ENCODE measurements at places on chromosomes 1 and 21. TPM values are rescaled to one million over a fixed set of nuclear protein-coding genes. Genes with fewer than 3 reads are reported as not detected.
A peak's percentile ranks its signal among the peaks of the same experiment; 100 is the strongest.

DNA sequence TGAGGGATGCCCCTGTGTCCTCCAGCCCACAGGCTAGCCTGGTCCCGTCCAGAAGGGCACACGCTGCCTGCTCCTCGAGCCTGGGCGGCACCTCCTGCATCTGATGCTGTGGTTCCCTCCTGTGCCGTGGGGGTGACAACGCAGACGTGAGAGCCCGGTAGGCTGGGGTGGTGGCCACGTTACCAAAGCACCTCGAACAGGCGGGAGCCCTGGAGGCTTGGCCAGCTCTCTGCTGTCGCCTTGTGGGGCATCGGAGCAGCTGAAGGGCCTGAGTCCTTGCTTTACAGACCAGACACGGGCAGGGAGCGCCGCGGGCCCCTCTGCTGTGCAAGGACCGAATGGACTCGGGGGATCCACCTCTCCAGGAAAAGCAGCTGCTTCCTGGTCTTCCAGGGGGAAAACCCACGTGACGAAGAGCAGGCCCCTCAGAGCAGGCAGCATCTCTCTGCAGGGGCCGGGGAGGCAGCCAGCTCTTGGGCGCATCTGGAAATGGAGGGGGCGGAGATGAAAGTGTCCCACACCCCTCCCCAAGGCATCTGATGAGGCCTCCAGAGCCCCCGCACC, 133.3 kb downstream of the NPHP4 start:
- peak; percentile 30 for DNase-seq

The HNRNPCL2 gene
- not detected for total RNA-seq

DNA sequence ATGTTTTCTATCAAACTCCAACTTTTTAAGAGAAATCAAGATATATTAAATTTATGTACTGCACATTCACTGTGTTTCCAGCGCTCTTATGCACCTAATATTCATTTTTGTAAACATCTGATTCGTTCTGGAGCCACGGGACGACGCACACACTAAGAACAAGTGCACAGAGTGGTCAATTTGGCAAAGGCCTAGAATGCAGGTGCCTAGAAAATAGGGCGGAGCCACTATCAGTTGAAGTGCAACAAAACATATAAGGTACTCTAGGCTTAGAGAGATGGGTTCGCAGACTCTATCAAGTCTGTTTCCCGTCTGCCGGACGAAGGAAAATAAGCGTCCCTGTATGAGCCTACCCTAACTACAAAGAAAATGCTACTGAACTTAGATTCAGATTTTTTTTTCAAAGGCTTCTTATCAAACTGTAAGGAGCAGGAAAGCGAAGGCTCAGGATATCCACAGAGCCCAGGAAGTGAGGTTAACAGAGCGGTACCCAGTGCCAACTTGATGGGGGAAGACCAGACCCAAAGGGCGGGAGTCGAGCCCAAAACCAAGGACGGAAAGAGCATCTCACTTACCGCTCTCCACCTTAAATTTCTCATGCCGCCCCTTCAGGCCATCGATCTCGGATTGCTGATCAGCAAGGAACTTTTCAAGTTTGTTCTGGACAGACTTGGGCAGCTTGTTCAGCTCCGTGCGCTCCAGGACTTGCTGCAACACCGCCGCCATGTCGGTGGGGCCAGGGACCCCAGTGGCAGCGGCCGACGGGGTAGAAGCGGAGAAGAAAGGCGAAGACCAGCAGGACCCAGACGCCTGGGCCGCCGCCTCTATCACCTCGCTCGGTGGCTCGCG, 526 bp downstream of the TPR start:
- no peak for DNase-seq

GRCh38 chr1:7404046-7404742, 366.9 kb upstream of the VAMP3 start:
- DNase-seq: no peak

GRCh38 chr1:222642468-222642867, 24.6 kb downstream of the MIA3 start:
- DNase-seq: no peak

The UQCRHL gene
- total RNA-seq: 3.8 TPM

- no peak for DNase-seq
Measured at GRCh38 chr1:31674626-31675025, 29.2 kb downstream of the COL16A1 start.

The FCRL5 gene
- 0.70 TPM for total RNA-seq

The PDPN gene
- 135 TPM for total RNA-seq

The SLAMF9 gene
- total RNA-seq: not detected

GRCh38 chr1:194241215-194241614, 1054.8 kb upstream of the B3GALT2 start:
- no peak for DNase-seq

GRCh38 chr1:178864326-178864725, 6.6 kb downstream of the ANGPTL1 start:
- no peak for DNase-seq

The SPATA45 gene
- total RNA-seq: 0.73 TPM

Measured in WTC11 (cell line).